ENCODE measurements at places on chromosomes 1 and 21.

DNA sequence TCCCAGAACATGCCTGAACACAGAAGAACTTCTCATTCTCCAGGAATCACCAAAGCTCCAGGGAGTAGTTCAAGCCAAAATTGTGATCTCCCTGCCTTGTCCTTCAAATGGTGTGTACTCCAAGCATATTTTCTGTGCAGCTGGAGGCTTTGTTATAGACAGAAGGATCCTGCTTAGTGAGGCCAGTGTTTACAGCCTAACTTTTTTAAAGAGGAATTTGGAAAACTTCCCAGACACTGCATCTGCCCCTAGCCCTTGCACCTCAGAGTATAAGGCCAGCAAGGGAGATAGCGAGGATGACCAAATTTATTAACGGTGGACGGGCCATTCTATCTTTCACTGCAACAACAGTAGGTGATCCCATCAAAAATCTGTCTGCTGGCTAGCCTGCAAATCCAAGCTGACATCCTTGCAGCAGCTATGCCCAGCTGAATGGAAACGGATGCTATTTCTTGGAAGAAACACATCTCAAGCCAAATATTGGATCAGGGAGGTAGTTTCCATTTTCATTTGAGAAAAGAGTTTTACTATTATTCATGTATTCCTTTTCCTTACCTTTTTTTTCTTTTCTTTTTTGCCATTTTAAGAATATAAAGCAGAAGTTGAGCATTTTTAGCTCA is 249.8 kb downstream of the USH2A start:
- DNase-seq: no peak

DNA sequence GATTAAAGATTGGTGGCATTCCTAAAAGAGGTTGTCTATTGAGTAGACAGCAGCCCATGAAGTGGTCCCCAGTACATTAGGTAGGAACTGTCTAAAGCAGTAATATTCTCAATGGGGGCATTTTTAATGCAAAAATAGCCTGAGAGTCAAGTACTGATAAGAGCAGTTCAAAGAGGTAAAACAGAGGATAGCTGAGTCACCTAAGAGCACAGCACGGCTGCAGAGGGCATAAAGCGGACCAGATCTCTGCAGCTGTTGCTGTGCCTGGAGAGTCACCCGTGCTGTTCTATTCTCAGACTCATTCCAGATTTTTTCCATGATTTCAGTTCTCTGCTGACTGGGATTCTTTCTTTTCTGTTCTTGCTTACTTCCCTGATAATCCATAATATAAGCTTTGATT is 313.2 kb downstream of the OLFM3 start:
- no peak for DNase-seq

- DNase-seq: no peak
Observed at GRCh38 chr1:12769976-12770505, 3.5 kb upstream of the PRAMEF12 start.

DNA sequence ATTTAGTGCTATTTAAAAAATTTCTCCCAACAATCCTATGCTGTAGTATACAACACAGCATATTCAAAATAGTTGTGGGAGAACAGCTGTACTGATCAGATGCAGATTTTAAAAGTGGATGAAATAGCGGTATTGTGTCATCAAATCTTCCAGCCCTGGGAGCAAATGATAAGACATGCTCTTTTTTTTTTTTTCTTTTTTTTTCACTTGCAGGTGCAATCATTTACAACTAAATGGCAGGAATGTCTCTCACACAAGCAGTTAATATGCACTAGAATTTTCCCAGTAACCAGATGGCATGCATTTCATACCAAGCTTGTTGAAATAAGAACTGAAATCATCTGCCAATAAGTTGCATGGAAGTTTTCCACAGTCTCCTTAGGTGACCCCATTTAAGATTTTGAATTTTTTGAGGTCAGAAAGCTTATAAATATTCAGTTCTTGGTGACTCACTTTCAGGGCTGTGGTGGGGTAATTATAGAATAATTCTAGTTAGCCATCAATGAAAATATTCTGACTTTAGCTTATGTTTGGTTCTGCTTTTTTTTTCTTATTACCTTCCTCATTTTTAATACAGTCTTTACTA is 623.9 kb upstream of the NR5A2 start:
- no peak for DNase-seq

DNA sequence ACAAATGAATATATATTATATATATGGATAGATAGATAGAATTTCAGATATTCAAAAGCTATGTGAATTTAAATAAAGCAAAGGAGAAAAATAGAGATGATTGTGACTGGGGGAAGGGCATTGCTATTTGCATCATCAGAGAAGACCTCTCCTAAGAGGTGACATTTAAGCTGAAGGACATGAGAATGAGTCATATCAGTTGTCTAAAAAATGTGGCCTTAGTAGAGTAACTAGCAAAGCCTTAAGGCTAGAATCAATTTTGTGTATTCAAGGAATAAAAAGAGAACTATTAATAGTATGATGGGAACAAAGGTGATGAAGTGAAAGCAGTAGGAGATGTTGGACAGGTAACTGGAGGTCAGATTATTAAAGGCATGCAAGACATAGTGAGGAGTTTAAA is 34.8 kb upstream of the SLC35F3 start:
- DNase-seq: no peak

DNA sequence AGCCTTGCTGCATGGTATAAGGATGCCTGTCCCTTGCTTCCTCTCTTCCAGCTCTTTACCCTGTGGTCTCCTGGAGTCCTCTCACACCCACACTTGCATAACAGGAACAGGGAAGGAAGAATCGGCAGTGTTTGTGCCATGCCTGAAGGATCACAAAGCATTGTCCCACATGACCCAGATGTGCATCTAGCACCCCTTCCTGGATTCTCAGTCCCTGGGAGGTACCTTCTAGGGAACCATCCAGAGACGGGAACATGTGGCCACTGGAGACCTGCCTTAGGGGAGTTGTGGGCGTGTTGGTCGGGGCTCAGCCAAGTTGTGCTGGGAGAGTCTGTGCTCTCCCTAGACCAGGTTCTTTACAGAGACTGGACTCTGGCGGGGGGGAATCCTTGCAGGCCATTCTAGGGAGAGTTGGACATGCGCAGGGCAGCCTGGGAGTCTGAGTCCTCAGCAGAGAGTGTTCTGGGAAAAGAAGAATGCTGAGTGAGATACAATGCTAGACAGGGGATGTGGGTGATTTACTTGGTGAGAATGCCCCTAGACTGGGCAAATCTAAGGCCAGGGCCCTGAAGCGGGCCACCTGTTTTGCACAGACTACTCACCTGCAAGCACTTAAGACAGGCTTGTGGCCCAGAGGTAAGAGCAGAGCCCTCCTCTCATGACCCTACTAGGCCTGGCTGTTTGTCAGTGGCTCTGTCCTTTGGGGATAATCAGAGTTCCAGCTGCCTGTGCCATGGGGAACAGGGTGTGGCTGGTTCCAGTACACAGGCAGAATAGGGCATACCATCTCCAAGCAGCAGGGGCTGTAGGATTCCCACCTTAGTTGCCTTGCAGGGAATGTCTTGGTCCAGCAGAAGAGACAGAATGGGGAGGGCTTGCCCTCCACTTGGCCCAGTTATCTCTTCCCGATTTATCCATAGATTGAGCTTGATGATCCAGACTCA is 89.8 kb downstream of the MAN1C1 start:
- peak; percentile 41 for DNase-seq

DNA sequence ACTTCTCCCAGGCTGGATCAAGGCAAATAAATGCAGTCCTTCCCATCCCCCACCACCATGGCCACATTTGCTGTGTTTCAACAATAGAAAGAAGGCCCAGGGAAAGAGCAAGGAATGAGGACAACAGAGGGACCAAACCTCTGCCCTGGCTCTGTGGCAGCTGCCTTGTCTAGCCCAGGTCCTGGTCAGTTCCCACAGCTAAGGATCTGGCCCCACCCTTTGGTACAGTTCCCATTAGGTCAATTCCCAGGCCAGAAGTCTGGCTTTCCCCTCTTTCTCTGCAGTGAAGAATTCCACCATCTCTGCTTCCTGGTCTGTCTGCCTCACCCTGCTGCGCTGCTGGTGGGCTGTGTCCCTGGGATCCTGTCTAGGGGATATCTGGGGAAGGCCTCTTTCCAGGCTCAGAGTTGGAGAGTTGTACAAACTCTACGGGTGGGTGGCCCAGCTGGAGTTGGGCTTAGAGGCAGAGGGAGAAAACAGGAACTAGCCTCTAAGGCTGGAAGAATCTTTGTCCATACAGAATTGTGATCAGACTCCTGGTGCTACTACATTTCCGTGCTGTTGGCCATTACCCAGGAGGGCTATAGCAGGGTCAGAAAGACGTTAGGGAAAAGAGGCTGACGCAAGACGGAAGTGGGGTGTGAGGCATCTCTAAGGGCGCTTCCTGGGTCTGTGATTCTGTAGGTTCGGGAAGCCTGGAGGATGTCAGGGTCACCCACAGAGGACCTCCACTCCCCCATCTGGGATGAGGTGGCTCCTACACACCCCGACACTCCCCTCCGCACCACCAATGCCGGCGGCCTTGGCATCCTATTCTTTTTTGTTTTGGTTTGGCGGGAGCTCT is 953 bp upstream of the NDUFS2 start:
- DNase-seq: no peak

GRCh38 chr1:179121159-179121938 is 39.5 kb downstream of the TOR3A start:
- peak; percentile 55 for DNase-seq

GRCh38 chr1:68725001-68725752 is 228.3 kb upstream of the DEPDC1 start:
- no peak for DNase-seq

- no peak for DNase-seq
Observed at GRCh38 chr1:29542548-29542947, 306.2 kb downstream of the PTPRU start.

DNA sequence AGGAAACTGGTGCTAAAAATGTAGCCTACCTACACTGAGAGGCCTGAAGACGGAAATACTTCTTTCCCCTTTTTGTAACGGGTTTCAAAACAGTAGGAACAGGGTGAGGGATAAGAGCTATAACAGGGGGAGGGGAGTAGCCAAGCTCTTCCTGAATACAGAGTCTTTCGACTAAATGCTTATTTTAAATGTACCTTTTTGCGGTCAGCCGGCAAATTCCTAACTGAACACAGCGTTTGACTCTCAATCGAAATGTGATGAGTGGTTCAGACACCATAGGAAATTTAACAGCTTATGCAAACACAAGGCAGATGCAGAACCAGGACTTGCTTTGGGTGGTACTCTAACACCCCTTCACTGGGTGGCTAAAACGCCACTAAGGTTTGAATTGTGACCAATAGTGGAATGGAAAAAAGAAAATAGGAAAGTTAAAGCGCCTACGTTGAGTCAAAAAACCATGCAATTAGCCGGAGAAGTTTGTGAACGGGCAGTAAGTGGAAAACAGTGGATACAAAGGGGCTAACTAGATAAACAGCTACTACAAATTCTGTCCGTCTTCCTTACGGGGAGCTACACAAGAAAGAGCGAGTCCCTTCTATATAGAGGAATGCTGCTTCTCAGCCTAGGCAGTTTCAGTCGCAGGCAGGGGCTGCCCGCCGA is 1.7 kb downstream of the EGLN1 start:
- DNase-seq: peak; percentile 25

DNA sequence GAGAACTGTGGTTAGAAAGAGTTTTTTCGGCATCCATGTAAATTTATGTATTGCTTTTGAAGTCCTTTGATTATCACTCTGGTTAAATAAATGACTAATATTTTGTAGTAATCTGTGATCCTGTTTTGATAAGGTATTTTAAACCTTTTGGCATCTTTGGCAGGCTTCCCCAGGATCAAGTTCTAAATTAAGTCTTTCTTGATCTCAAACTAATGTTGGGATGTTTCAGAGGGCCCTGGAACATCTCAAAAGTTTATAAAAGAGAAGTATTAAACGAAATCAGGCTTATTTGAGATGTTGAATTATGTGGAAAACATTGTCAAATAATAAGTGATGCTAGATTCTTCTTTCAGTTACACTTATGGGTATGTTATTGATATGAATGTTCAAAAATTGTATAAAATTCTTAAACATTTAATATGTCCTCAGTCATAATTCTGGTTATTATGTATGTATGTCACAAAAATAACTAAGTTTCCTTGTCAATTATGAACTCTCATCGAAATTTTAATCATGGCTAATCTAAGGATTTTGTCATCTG is 36.6 kb downstream of the S100A10 start:
- no peak for DNase-seq

- peak; percentile 96 for DNase-seq
Observed at GRCh38 chr1:169113613-169114119, 7.2 kb downstream of the ATP1B1 start.

- DNase-seq: no peak
Observed at GRCh38 chr1:53619367-53620060, 119.5 kb downstream of the GLIS1 start.

- DNase-seq: no peak
Observed at GRCh38 chr1:17347769-17348592, 24.0 kb upstream of the PADI6 start.

DNA sequence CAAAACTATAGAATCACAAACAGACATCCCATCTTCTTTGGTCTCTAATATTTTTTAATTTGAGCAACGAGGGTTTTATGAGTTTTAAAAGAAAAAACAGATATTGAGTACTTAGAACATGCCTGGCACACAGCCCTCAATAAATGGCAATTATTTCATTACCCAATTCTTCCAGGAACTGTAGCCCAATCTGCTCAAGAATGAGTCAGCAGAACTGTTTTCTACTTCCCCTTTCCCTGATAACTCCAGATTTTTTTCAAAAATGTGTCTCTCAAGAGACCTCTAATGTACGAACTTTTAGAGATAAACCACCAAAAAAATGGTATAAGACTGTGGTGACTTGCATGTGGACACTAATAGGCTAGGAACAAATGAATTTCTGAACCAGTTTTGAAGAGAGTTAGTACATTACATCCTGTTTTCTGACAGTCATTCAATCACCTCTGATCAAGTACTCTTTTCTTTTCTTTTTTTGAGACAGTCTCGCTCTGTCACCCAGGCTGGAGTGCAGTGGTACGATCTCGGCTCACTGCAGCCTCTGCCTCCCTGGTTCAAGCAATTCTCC is 11.5 kb downstream of the ABL2 start:
- DNase-seq: no peak

DNA sequence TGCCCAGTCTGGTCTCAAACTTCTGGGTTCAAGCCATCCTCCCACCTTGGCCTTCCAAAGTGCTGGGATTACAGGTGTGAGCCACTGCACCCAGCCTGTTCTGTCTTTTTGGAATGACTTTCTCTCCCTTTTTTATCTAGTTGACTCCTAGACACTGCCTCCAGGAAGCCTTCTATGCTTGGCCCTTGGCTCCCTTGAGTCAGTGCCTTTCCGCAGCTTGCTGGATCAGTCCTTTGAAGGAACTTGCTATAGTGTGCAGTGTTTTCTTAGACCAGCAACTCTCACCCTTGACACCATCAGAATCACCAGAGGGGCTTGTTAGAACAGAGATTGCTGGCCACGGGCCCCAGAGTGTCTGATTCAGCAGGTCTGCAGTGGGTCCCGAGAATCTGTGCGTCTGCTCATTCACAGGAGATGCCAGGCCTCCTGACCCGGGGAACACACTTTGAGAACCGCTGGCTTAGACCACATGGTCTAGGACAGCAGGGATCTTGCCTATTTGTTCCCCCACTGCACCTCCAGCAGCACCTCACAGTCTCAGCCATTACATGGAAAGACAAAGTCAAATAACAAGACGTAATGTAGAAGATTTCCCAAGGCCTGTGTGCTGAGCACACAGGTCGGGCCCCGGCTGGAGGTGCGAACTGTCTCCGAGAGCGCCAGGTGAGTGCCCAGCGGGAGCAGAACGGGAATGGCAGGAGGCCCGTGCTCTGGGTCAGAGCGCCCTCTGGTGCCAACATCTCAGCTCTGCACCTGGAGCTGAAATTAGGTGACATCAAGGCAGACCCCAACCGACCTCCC is 27.4 kb upstream of the CTPS1 start:
- peak; percentile 79 for DNase-seq

- DNase-seq: no peak
Observed at GRCh38 chr1:223328566-223328965, 35.4 kb downstream of the SUSD4 start.
